Activated CD8-positive, alpha-beta memory T cell treated with anti-CD3 and anti-CD28 coated beads, Interleukin-2, amount 50 U/mL, for 48 hours (primary cell): ENCODE measurements at places on chromosomes 11 and 22.

GRCh38 chr22:42587588-42588175 is 27.0 kb downstream of the POLDIP3 start:
- DNase-seq: no peak

GRCh38 chr11:11450744-11451362 is 97.8 kb upstream of the CSNK2A3 start:
- DNase-seq: no peak

DNA sequence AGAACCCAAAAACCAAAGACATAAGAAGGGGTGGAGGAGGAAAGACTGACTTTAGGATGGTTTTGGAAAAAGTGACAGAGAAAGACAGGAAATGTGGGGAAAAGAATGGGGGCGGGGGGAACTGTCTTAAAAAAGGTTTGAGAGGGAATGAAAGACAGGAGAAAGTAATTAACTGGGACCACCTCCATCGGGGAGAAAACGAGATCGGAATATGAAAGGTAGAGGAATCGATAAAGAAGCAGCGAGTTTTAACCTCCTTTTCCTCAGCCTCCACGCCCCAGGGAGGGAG is 524 bp downstream of the MTMR2 start:
- DNase-seq: no peak

DNA sequence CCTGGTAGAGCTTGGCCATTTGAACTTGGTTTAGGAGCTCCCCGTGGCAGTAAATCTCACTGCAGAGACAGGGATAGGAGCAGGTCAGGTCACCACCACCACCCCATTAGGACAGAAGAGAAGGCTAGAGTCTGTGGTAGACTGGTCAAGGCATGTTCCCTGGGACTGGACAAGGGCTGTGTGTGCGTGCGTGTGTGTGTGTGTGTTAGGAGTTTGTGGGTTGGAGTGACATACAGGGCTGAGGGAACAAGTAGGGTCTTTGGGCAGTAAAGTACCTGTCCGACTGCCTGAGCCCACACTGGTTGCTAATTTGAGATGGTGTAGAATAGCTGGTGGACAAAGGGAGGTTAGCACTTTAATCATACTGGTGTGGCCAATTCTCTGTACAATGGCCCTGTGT is 16.1 kb downstream of the TREH start:
- DNase-seq: no peak

- peak; percentile 88 for DNase-seq
Measured at GRCh38 chr11:57482782-57483561, 22.6 kb downstream of the RTN4RL2 start.

GRCh38 chr11:76119032-76119431 is 87.3 kb downstream of the WNT11 start:
- DNase-seq: no peak

DNA sequence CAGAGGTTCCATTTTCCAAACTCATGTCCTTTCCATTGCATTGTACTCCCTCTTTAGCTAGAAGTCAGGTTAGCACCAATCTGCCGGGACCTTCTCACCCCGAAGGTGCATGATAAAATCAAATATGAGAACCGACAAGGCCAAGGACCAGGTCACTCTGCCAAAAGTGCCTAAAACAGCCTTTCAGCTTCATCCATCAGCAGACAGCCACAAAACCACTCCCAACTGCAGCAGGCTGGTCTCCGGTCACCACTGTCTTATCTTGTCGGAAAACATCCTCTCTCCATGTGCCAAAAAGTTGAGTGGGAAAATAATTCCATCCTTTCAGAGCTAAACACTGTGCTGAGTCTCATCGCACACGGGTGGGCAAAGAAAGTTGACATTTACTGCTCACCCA is 1.4 kb downstream of the PI4KA start:
- DNase-seq: no peak

DNA sequence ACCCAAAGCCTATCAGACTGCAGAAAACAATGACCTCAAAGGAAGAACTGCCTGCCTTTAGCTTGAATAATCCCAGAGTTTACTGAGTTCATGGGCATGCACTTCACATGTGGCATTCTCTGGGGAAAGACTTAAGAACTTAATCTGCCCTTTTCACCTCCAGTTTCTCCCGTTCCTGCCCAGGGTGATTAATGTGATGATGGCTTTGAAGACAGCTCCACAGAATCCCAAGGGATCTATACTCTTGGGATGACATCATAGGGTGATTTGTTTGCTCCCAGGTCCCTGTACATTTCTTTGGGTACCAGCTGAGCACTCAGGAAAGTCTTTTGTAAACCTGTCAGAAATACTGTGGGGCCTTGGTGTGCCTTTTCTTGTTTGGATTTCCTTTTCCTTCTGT is 14.0 kb downstream of the FJX1 start:
- no peak for DNase-seq

- no peak for DNase-seq
Measured at GRCh38 chr11:111229604-111230003, 15.9 kb upstream of the POU2AF2 start.

DNA sequence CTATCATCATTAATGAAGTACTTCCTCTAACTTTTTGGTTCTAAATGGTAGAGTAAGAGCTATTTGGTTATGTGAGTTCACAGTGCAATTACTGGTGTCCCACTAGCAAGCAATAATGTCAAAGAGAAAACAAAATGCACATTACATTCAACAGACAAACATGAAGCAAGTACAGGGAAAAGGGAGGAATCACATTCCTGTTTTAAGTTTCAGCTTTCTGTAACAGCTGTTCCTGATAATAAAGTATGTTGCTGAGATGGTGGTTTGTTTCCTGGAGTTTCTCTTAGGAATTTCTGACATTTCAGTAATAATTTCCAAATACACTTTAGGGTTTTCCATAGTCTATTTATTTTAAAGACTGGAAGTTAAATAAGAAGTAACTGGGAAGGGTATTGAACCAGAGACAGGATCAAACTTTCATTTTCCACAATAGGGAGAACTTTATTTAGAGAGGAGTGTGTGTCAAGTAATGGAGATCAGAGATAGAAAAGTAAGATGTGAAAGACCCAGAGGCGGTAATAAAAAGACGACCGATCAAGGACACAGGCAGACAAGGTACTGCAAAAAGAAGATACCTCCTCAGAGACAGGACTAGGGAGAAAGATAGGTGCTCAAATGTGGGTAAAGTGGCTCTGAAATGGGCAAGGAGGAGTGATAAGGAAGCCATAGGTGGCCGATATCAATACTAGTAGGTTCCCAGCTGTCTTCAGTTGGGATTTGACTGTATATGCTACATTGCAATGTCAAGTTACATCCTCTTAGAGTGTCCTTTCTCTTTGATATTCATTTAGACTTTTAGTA is 20.8 kb upstream of the CLNS1A start:
- DNase-seq: no peak

DNA sequence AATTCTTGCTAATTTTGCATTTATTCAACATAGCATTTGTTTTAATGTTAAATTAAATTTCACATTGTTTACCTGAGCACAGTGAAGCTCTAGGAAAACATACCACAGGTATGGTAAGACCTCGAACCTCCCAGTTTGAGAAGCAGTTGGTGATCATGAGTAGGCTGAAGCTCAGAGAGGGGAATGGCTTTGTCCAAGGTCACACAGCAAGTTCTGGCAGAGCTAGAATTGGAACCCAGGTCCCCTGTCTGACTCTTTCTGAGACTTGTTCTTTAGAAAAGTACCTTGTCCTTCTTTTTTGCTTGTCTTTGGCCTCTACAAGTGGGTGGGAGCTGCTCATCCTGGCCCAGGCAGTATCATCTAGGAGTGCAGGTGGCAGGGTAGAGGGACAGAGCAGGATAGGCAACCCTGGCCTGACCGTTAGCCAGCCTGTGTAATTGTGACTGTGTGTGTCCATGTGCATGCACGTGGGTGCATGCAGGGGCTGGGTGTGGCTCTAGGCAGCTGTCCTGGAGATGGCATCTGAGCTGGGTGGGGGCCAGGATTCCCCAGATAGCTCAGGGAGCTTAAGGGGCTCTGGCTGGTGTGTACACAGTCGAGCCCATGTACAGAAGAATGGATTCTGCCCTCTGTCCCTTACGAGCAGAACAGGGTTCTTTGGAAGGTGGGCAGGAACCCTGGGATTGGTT is 21.6 kb downstream of the PHLDB1 start:
- no peak for DNase-seq

- DNase-seq: no peak
Measured at GRCh38 chr11:33333816-33334215, 76.6 kb downstream of the HIPK3 start.

- no peak for DNase-seq
Measured at GRCh38 chr11:103659206-103659618, 377.2 kb upstream of the DDI1 start.

DNA sequence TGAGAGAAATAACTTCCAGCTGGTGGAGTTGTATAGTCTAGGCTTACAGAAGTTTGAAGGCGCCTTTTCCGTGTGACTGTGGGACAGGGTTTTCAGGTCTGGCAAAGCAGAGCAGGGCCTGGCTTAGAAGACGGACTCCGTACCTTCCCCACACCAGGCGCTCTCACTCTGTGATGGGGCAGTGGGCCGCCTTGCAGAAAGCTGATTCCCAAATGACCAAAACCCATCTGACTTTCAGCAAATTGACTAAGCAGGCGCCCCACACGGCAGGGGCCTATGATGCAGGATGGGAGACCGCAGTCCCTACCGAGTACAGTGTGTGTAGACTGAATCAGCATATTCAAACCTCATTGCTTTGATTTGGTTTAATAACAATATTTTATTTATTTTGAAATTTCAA is 85.8 kb upstream of the TMEM45B start:
- DNase-seq: no peak

GRCh38 chr11:70331901-70332300 is 61.4 kb downstream of the PPFIA1 start:
- no peak for DNase-seq

- DNase-seq: no peak
Measured at GRCh38 chr22:41782316-41782715, 18.2 kb upstream of the CCDC134 start.

- no peak for DNase-seq
Measured at GRCh38 chr11:20362481-20362880, 1.0 kb upstream of the HTATIP2 start.

DNA sequence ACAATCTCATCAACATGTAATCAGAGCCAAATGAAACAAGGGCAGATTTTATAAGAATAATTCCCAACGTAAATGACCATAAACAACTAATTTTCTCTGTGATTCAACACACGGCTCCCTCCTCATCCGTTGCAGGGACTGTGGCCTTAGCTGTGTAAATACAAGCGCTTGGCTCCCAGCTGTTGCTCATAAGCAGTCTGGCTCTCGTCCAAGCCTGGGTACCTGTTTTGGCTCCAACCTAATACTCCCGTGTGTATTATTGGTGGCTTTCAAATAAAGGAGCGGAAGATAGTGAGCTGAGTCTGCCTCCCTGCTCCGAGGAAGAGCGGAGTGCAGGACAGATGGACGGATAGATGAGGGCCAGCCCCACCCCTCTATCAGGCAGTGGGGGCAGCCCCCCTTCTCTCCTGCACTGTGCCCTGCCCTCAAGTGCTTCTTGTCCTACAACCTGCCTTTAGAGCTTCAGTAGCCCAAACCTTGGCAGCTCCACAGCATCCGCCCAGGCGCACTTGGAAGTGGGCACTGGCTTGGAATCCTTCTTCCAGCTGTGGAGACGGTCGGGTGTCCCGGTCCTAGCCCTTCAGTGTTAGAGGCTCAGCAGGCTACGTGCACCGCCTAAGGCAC is 670.9 kb downstream of the BRD1 start:
- no peak for DNase-seq

DNA sequence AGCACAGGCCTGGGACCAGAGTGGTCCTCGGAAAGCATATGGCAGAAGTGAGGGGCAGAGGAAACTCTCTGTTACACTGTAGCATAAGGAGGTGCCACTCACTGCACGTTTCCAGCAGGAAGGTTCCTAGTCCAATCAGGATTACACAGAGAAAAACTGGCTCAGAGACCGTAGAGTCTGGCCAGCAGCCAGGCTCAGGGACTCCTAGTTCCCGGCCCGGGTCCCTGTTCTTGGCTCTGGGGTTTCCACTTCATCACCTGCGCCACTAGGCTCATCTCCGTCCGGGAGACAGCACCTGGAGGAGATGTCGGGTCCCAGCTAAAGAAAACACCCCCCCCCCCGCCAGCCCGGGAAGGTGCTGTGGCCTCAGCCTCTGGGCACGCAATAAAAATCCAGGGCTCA is 1.1 kb downstream of the TTLL12 start:
- DNase-seq: no peak

DNA sequence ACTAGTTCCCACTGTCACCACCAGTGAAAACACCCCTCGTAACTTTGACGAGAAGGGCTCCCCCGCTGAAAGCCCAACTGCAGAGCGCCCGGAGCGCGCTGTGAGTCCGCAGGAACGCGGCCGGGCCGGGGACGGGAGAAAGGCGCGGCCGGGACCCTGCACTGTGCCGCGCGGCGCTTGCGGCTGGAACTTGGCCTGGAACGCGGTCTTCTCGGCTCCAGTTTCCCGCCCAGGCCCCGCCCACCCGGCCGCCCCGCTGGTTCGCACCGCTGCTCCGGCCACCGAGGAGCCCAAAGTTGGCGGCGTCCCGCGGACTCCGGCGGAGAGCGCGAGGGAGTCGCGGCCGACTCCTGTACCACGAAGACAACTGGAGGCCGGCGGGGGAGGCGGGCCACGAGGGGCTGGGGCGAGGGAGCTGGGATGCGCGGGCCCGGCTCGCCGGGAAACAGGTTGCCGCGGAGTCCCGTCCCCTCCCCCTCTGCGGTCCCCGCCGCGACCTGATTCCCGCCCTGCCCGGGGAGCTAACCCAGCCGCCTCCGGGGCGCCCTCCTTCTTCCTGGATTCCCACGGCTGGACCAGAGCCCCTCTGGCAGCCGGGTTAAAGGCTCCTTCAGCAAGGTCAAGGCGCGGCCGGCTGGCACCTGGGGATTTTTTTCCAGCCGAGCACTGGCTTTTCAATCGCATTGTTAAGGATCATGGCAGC is 3.4 kb downstream of the TENM4 start:
- peak; percentile 48 for DNase-seq

DNA sequence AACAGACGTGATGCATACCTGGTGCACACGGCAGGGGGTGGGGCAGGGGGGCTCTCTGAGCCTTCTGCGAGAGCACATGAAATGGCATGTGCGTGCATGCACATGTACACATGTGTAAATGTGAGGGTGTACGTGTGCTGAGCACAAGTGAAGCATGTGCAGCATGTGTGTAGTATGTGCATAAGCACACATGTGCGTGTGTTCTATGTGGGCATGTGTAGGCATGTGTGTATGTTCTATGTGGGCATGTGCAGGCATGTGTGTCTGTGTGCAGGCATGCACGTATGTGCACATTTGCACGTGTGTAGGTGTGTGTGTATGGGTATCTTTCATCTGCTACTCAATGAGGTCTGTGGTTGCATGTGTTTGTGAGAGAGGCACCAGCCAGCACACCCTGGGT is 371.2 kb downstream of the CTTN start:
- no peak for DNase-seq

- peak; percentile 44 for DNase-seq
Measured at GRCh38 chr11:84719935-84720577, 907.1 kb downstream of the DLG2 start.

DNA sequence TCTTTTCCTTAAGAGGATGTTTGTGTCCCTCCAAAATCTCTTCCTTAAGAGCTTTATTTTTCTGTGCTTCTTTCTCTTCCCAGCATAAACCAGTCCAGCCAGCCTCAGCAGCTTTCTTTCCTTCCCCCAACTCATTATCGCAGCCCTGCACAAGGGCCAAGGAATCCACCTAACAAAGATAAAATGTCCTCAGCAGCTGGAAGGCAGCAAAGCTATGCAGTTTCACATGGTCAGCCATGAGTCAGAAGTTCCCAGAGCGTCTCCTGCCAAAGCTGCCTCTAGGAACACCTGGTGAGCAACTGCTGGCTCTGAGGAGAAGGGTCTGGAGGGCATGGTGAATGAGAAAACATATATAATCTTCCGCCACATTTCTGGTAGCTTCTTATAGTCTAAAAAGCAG is 45.3 kb upstream of the HMGXB4 start:
- DNase-seq: no peak
